ENCODE measurements at places on chromosomes 2 and 18.

DNA sequence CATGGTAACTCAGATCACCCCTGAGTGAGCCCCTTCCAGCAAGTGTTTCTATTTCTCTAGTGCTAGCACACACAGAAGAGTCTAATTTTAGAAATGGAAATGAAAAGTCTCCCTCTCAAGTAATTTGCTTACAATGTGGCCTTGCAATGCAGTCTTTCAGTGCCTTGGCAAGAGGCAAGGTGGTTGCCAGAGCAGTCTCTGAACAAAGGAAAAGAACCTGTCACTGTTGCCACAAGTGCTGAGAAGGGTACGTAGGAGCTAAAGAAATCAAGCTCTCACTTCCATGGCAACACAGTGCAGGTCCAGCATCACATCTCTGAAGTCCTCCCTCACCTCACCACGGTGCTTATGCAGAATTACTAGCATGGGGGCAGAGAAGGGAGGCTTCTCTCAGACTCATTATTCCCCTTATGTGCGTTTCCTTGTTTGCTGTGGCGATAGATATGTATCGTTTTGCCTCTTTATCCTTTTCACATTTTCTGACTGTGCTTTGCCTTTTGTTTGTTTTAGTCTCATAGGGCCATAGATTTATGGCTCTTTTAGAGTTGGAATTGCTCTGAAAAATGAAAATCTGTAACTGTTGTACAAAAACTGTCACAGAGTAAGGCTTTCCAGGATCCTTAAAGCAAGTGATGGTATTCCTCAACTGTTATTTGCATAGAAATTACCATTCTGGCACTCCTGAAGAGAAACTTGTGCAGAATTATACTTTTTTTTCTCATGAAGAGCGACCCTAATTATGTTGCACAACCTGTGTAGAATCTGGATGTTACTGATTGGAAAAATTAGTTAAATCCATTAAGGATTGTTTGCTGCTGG lies 164.8 kb downstream of the CCDC85A start:
- DNase-seq = no peak

- no peak for DNase-seq
Observed at GRCh38 chr2:170856066-170856465, 39.4 kb downstream of the GAD1 start.

- no peak for DNase-seq
Observed at GRCh38 chr18:59779979-59780378, 82.8 kb upstream of the CCBE1 start.

- DNase-seq = no peak
Observed at GRCh38 chr2:237861875-237862527, 2.6 kb downstream of the RAMP1 start.

GRCh38 chr2:79860228-79861058 lies 347.6 kb downstream of the CTNNA2 start:
- DNase-seq = no peak

DNA sequence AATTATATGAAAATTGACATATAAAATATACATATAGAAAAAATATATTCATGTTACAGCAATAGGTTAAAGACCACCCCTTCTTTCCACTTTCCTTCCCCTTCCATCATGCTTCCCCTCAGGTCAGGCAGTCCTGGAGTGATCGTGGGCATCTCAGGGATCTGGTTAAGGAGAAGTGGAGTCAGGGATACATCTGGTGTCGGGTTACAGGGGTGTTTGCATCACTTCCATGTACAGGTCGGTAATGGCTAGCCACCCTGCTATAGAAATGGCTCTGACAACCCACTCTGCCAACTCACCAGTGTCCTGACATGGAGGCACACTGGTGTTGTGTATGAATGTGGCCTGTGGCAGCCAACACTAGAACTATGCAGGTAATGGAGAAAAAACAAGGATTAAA lies 36.3 kb upstream of the LGALSL start:
- no peak for DNase-seq

DNA sequence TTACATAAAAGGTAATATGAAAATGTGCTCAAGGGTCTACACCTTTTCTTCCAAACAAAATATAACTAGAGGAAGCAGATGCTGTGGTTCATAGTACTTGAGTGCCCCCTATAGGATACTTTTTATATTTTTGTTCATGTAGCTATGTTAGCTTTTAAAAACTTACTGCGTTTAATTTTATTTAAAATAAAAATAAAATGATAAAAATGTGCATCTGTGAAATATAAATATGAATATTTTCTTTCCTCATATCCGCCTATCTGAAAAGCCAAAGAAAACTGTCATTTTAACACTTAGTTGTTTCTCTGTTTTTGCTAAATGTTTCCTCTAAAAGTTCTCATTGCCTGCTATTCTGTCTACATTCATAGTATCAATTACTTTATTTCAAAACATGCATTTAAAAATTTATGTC lies 9.6 kb upstream of the LRP1B start:
- no peak for DNase-seq

DNA sequence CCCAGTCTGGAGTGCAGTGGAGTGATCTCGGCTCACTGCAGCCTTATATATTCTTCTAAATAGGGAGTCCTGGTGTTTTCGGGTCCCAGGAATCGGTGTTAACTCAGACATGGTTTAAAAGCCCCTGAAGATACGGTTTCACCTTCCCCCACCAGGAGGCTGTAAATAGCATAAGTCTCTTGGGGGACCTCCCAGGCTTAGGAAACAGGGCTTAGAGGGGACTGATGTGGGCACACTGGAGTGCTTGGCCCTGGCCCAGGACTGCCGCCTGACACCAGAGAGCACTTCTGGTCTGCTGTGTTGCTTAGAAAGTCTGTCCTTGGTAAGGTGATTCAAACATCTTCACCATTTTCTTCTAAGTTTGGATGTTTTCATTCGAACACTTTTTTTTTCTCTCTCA lies 39.7 kb upstream of the MAP4K4 start:
- DNase-seq = no peak

- no peak for DNase-seq
Observed at GRCh38 chr18:10514601-10515000, 11.2 kb upstream of the NAPG start.

DNA sequence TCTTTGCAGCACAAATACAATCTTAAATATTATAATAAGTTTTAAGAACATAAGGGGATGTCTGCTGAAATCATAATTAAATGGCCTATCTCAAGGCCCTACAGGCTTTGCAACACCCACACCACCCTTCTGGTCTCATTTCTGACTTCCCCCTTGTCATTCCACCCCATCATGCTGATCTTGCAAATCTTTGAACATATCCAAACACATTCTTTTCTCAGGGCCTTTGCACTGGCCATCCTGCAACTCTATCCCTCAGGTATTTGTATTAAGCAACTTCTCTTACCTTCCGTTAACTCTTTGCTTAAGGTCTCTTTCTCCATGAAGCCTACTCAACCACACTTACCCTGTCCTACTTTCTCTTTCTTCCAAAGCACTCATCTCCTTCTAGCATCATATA lies 51.8 kb upstream of the CCDC150 start:
- DNase-seq = no peak

DNA sequence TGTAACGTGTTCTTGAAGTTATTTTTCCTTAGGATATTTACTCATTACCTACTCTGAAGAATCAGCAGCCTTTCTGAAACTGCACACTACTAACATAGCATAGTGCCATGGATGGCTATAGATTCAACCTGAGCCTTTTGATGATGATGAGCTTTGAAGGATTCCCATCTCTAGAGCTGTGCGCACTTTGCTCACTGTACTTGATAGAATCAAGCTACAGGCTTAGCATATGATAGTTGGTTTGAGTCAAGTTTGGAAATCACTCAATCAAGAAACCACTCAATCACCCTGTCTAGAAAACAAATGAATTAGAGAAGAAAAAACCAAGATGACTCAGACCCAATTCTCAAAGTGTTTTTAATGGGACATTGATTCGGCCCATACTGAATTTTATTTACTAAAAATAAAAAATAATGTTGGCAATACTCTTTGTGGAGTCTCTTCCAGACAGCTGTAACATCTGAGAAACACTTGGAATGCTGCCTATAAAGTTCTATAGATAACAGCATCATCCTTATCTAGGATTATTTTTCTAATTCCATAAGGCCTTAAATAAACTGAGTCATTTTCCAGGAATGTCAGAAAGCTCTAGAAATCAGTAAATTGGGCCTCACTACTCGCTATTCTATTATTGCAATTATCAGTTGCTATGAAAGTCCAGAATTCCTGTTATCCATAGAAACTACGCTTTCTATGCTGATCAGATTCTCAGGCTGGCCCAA lies 259.0 kb upstream of the ERBB4 start:
- no peak for DNase-seq

GRCh38 chr2:238061315-238062202 lies 758 bp downstream of the SCLY start:
- peak; percentile 14 for DNase-seq

DNA sequence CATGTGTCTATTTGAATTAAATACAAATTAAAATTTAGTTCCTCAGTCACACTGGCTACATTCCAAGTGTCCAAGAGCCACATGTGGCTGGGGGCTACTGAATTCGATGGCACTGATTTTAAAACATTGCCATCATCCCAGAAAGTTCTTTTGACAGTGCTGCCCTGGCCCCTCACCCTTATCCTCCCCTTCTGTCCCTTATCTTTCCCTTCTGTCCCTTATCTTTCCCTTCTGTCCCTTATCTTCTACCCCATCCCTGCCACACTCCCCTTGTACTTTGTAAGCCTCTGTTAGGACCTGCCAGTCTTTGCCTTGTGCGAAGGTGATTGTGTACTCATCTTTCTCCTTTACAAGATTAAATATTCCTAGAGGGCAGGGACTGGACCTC lies 85.2 kb downstream of the DNMT3A start:
- DNase-seq = no peak

DNA sequence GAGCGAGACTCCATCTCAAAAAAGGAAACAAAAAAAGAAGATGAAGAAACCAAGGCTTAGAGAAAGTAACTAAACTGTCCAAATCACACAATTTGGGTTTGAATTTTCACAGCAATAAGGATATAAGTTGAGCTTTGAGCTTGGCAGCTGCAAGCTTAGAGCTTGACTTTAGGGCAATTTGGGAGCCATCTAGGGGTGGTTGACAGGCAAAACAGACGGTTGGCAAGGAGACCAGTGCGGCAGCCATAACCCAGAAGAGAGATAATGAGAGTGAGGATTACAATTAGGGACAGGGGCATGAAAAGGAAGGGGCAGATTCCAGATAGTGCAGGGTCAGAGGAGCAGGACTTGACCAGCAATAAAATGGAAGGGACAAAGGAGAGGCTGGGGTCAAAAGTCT lies 382.2 kb upstream of the HNRNPA3 start:
- no peak for DNase-seq

DNA sequence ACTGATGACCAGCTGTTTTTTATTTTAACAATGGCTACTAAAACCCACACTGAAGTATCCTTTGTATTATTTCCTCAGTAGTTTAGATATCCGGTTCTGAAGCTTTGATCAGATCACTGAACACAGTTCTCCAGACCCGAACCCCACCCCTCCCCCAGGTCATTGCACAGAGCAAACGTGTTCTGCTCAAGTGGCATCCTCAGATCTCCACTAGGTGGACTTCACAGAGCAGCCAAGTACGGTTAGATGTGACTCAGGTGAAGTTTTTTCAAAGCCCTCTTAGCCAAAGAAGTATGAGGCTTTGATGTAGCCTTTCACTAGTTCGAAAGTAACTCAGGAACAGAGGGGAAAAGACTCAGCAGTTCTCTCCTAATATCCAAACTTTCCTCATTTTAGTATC lies 142.7 kb upstream of the NRP2 start:
- DNase-seq = no peak

DNA sequence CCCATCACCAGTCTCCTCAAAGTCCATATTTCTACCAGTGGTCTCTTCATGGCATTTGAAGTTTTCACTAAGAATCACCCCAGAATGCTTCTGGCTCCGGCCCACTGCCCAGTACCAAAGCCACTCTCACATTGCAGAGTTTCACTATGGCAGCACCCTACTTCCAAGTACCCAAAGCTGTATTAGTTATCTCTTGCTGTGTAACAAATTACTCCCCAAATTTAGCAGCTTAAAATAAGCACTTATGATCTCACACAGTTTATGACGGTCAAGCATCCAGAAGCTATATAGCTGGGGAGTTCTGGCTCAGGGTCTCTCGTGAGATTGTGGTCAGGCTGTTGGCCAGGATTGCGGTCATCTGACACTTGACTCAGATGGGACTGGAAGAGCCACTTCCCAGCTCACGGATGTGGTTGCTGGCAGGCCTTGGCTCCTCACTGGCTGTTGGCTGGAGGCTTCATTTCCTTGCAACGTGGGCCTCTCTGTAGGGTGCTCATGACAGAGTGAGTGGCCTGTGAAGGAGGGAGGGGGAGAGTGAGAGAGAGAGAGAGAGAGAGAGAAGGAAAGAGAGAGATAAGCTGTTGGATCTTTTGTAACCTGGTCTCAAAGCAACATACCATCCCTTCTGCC lies 189.5 kb downstream of the CTIF start:
- DNase-seq = no peak

DNA sequence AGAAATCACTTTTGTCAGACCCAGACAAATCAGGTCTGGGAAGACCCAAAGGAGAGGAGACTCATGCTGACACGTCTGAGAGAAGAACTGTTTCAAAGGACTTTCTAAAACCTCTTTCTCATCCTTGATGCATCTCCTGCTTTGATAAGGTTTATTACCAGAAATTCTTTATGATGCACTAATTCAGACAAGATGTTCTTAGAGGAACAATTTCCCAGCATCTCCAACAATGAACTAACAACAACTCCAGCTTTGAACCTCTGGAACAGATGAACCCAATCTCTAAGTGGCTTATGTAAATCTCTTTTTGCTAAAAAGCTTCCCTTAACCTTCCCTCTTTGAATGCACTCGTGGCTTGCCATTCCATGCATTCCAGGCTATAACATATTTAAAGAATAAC lies 15.9 kb upstream of the SERPINB11 start:
- no peak for DNase-seq

GRCh38 chr2:127088706-127089105 lies 18.2 kb downstream of the BIN1 start:
- DNase-seq = no peak

DNA sequence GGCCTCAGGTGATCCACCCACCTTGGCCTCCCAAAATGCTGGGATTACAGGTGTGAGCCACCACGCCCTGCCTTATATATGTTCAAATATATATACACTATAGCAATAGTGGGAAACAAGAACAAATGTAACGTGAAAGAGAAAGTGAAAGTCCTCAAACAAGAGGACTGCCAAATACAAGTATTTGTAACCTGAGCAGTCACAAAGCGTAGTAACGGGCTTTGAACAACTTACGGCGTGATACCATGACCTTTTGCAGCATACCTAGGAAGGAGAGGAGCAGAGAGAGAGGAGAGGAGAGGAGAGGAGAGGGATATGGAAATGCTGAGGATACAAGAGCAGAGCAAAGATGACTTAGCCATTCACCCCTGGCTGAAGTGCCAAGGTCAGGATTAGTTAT lies 113.8 kb upstream of the RGPD4 start:
- no peak for DNase-seq

- no peak for DNase-seq
Observed at GRCh38 chr2:125576558-125576957, 1079.4 kb upstream of the GYPC start.

Data from activated CD8-positive, alpha-beta memory T cell treated with anti-CD3 and anti-CD28 coated beads for 1 hour (primary cell).